GF-D8 (cell line): ENCODE measurements at places on chromosomes 5 and 9.

GRCh38 chr9:80437825-80438224 lies 866.1 kb downstream of the TLE4 start:
- DNase-seq: no peak

- DNase-seq: no peak
Observed at GRCh38 chr9:78490231-78490630, 193.3 kb downstream of the PSAT1 start.

GRCh38 chr9:93193388-93194220 lies 9.7 kb downstream of the WNK2 start:
- no peak for DNase-seq

DNA sequence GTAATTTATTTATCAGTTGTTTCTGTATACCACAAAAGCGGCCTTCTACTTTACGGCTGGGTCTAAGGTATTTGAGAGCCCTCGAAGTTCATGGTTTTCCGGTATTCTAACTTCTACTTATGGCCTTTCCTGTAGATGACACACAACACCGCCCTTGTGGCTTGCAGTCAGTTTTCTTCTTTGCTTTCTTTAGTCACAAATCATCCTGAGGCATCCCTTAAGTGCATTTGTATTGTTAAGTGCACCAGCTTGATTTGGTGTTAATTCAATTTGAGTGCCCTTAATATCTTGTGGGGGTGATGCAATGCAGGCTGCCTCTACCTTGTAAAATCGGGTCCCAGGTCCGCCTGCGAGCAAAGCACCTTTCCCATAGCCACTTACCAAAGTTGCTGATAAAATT lies 511.9 kb downstream of the CCDC171 start:
- DNase-seq: no peak

GRCh38 chr5:1063661-1064382 lies 48.0 kb downstream of the SLC12A7 start:
- no peak for DNase-seq

- DNase-seq: no peak
Observed at GRCh38 chr5:43110606-43111170, 10.0 kb upstream of the ZNF131 start.

GRCh38 chr5:163915481-163915961 lies 410.1 kb downstream of the MAT2B start:
- peak; percentile 88 for DNase-seq

GRCh38 chr5:176994460-176995121 lies 12.0 kb downstream of the UIMC1 start:
- DNase-seq: peak; percentile 97
